ENCODE measurements at places on chromosomes 2 and 18.

- peak; percentile 33 for DNase-seq
Observed at GRCh38 chr2:112920923-112921532, 10.1 kb downstream of the IL37 start.

- DNase-seq = no peak
Observed at GRCh38 chr2:162025121-162025911, 48.7 kb downstream of the DPP4 start.

DNA sequence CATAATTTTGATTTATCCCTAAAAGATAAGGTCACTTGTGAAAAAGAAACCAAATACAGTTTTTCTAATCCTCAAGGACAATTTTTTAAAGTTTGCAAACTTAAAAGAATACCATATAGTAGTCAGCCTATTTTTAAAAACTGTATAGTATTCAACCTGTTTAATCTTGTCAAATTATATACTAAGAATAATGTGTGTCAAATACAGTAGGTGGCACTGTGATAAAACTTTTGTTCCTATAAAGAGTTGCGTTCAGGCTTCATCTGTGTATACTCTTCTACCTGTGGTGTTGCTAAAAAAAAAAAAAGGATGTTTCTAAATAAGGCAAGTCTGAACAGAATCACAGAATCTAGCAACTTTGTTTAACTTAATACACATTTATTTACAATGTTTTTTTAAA, 68.6 kb downstream of the CCDC138 start:
- DNase-seq = peak; percentile 40

DNA sequence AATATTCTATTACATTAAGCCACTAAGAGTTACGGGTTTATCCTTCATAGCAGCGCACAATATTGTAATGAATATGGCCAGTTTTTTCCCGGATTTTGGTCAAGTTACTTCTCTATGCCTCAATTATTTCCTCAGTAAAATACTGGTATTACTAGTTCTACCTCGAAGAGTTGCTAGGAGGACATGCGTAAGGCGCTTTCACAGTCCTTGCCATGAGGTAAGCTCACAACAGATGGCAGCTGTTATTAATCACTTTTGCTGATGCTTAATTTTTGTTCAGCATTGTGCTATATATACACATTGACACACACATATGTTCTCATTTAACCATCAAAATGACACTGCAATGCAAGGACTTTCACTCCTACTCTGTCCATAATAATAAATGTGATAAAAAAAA, 101.5 kb downstream of the SCG2 start:
- no peak for DNase-seq
